ENCODE measurements at places on chromosomes 2 and 18.

DNA sequence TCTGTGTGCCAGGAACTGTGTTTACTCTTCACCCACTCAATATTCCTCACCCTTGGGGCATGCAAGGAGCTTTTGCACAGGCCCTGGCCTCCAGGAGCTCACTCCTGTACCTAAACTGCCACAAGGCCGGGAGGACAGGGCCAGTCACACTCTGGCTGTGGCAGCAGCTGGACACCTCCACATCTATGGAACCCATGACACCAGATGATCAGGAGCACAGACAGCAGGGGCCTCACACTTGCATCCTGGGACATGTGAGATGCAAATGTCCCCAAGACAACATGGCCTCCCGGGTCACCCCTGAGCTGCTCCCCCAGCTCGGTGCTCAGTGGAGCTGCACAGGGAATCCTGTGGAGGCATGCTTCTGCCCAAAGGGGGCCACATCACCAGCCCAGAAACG, 61.8 kb upstream of the SLC66A3 start:
- no peak for DNase-seq

DNA sequence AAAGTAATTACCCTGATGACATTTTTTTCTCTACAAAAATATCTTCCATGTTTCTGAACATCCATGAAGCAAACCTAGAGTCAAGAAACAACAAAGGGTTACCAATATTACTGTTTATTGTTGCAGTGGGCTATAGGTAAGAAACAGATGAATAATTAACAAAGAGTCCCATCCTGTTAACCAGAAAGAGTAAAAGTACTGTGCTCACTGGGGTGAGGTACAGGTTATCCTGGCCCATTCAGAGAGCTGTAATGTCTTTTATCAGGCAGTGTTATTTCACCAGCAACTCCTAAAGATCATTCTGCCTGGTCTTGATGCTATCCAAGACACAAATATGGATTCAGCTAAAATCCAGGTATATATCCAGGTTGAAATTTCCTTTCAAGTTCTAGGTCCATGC, 754.9 kb downstream of the SATB2 start:
- no peak for DNase-seq

- no peak for DNase-seq
Observed at GRCh38 chr2:123864416-123864815, 160.7 kb upstream of the CNTNAP5 start.

DNA sequence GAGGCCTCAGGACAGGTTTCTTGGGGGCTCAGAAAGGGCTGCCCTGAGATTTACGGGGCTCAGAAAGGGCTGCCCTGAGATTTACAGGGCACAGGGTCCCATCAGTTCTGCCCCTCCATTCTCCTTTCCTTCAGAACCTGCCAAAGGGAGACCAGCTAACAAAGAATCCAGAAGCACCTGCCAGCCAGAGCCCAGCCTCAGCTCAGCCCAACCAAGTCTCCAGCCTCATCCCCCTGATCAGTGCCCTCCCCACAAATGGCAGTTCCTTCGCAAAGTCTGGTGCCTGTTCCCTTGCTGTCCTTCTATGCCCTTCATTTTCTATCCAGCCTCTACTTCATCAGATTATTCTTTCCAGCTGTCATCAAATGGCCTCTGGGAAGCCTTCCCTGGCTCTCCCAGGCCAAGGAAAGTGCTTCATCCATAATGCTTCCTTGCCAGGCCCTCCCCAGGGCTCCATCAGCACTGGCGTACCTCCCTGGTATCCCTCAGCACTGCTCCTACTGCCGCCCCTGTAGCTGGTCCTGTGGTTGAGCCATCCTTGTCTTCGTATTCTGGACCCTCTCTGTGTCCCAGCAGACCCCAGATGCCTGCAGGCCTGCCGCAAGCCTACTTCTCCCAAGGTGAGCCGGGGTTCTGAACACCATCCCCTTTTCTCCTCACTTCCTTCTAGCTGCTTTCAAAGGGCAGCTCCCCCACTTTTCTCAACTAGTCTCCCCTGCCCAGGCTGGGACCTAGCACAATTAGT, 96.2 kb upstream of the EPAS1 start:
- no peak for DNase-seq

GRCh38 chr2:109382951-109383350, 230.8 kb downstream of the SEPTIN10 start:
- DNase-seq: no peak

DNA sequence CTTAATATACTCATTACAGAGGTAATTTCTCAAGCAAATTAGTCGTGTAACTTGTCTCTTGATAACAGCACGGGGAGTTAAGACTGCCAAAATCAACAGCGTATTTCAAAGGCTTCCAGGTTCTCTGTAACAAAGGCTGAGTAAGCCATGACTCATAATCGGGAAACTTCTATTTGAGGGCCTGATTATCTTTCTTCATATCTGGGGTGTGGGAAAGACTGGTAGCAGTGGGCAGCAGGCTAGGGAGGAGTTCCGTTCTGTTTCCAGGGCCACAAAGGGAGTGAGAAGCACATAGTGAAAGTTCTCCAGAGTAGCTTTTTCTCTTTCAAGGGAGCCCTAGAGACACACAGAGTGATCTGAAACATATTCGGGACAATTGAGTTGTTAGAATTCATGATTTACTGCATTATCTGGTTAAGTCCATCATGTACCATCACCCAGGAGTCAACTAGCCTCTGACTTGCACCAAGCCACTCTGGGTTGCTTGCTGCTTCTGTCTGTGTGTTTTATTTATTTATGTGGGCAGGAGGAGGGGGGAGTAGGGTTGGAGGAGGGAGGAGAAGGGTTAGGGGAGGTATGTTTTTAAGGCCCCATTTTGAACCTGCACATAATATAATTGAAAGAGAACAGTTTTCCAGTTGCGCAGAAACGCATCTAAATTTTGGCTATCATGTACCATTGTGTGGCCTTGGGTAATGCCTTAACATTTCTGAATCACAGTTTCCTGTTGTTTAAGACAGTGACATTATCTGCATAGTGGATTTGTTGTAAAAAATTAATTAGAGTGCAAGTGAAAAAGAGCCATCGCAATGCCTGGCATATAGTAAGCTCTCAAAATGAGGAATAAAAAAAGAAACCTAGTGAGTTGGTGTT, 80.5 kb upstream of the ITPRID2 start:
- peak; percentile 98 for DNase-seq

DNA sequence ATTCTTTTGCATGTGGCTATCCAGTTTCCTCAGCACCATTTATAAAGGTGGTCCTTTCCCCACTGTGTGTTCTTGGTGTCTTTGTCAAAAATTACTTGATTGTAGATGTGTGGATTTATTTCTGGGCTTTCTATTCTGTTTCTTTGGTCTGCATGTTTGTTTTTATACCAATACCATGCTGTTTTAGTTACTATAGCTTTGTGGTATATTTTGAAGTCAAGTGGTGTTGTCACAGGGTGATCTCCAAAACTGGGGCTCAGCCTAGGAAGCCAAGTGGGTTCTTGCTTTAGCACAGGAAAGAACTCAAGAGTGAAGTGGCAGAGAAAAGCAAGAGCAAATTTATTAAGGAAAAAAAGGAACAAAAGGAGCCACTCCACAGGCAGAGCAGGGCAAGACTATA, 6.0 kb upstream of the SNTG2 start:
- no peak for DNase-seq

- DNase-seq: no peak
Observed at GRCh38 chr2:127410871-127411652, 7.2 kb upstream of the PROC start.

- DNase-seq: no peak
Observed at GRCh38 chr2:1606046-1606400, 138.3 kb downstream of the PXDN start.

- DNase-seq: no peak
Observed at GRCh38 chr18:8812631-8813030, 107.3 kb downstream of the MTCL1 start.

DNA sequence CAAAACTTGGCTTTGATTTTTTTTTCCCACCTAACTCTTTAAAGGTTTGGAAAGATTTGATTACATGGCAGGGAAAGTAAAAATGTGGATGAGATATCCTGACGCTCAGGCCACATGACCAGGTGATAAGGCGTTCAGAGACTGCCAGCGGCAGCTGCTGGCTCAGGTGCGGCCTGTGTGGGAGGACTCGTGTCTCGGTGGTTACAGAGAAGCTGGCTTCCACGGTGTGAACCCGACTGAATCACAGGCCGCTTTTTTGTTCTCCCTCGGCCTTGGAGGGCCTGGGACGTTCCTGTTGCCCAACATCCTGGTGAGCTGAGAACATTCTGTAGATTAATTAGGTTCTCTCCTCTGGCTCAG, 124.2 kb upstream of the ZNF516 start:
- no peak for DNase-seq

DNA sequence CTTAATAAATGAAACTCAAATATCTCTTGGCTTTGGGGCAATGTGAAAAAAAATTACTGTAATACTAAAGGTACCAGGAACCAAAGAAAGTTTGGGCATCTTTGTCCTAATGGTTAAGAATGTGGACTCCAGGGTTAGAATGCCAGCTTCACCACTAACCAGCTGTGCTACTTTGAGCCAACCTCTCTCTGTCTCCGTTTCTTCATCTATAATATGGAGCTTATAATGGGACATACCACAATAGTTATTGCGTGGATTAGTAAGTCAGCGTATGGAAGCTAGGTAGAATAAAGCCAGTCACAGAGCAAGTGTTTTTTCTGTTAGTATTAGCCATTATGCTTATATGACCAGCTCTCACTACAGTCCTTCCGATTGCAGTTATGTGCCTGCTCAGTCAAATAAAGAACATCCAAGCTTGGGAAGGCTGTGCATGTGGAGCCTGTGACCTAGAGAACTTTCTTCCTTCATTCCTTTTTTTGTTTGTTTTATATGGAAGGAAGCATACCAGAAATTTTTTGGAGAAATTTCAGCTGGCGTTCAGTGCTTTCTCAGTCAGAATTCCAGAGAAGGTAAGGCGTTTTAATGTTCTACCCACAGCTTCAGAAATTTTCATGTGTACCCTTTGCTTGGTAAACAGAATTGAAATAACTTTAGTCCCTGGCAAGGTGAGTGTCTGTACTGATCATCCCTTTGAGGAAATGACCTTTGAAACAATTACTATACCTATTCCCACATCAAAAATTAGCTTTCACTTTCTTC, 114.0 kb upstream of the RND3 start:
- no peak for DNase-seq

DNA sequence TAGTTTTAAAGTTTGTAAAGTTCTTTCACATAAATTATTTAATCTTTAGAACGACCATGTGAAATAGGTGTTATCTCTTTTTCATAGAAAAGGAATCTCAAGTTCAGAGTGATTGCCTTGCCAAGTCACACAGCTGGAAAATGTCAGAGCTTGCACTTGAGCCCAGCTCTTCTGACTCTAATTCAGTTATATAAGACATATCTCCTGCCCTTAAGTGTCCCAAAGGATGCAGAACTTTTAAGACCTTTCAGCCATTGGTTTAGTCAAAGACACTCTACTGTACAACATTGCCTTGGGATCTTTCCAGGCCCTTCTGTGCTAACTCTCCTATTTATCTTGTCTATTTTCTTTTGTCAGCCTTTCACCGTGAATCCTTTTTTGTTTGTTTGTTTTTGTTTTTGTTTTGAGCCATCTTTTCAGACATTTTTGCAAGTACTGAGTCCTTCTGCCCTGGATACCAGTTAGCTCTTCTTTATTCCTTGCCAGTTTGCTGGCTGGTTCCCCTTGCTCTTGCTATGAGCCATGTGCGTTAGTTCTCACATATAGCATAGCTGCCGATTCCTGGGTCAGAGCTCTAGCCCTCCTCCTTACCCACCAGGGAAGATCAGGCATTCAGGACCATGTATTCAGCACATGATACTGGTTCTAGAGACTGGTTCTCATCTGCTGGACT, 160.0 kb upstream of the MYO3B start:
- no peak for DNase-seq

DNA sequence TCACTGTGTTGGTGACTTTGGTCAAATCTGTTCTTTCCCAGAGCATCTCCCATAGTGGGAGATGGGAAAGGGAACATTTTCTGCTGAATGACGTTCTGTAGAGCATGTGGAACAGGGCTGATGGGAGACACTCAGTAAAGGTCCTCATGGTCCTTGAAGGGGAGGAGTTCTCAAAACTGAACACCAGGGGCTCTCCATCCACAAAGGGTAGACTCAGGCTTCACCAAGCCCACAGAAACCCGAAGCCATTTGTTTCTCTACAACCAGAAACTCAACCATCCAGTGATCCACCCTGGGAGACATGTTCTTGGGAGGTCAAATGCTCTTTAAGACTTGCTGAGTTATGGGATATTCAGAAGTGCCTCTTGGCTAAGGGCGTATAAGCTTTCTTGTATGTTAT, 131.8 kb downstream of the ACOXL start:
- no peak for DNase-seq

DNA sequence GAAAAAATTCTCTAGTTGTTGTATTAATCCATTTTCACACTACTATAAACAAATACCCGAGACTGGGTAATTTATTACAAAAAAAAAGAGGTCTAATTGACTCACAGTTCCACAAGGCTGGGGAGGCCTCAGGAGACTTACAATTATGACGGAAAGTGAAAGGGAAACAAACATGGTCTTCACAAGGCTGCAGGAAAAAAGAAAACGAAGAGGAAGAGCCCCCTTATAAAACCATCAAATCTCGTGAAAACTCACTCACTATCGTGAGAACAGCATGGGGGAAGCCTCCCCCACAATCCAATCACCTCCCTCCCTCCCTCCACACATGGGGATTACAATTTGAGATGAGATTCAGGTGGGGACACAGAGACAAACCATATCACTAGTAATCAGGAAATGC, 61.7 kb upstream of the SPTBN1 start:
- no peak for DNase-seq

DNA sequence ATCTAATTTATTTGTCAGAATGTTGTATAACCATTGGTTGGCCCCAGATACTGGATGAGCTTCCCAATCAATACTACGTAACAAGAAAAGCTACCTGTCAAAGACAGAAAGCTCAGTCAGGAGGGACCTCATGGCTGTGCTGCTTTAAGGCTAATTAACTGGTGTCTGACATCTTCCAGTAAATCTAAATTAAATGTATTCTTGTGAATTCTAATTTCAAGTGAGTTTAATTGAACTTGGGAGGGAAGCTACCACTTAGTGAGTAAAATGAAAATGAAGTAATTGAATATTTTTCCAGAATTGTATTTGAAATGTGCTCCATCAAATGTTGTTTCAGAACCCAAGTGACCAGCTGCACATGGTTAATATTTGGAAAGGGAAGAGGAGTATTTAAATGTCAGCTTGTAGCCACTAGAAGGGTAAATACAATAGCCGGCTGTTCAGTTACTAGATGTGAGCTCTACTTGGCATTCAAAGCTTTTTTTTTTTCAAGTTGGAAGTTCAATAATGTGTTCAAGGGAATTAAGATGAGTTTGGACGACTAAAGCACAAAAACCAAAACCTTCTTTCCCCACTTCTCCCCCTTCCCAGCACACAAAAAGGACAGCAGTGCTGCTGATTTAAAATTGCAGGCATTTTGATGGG, 62.0 kb downstream of the GPR39 start:
- DNase-seq: no peak

GRCh38 chr2:135820003-135820618, 16.9 kb downstream of the LCT start:
- DNase-seq: peak; percentile 76

Measured in bone marrow (tissue), 2 donors.